ENCODE measurements at places on chromosomes 6 and 20. TPM values are rescaled to one million over a fixed set of nuclear protein-coding genes. Genes with fewer than 3 reads are reported as not detected.

ID4 gene
- 0.86 TPM for total RNA-seq

NKX2-4 gene
- not detected for total RNA-seq

ZSCAN23 gene
- total RNA-seq, result not detected

VSTM2L gene
- total RNA-seq, result 18.5 TPM

LGSN gene
- 2.0 TPM for total RNA-seq

ACTR5 gene
- total RNA-seq, result 9.1 TPM

ANGPT4 gene
- total RNA-seq, result 0.02 TPM

BPI gene
- not detected for total RNA-seq

HLA-DOA gene
- total RNA-seq, result not detected

CALHM5 gene
- 0.03 TPM for total RNA-seq

TSBP1 gene
- not detected for total RNA-seq

PGC gene
- total RNA-seq, result 0.08 TPM

CHMP4B gene
- total RNA-seq, result 152 TPM

PDE10A gene
- 27.3 TPM for total RNA-seq

RSPH3 gene
- total RNA-seq, result 4.4 TPM

CRYBG1 gene
- total RNA-seq, result 0.56 TPM

BMP5 gene
- total RNA-seq, result not detected

FOXS1 gene
- 0.32 TPM for total RNA-seq

ARMH2 gene
- not detected for total RNA-seq

NXT1 gene
- 70.5 TPM for total RNA-seq

CCN5 gene
- 27.9 TPM for total RNA-seq

SNAP91 gene
- 0.32 TPM for total RNA-seq

RIPOR2 gene
- 0.73 TPM for total RNA-seq

IDH3B gene
- 133 TPM for total RNA-seq

MAFB gene
- total RNA-seq, result 0.15 TPM

ZNF335 gene
- 8.9 TPM for total RNA-seq

SOBP gene
- total RNA-seq, result 0.75 TPM

OSER1 gene
- 56.3 TPM for total RNA-seq

CYP39A1 gene
- not detected for total RNA-seq

RUNX2 gene
- 1.3 TPM for total RNA-seq

ENPP5 gene
- total RNA-seq, result not detected

PLEKHG1 gene
- total RNA-seq, result 0.68 TPM
